ENCODE measurements at places on chromosomes 11 and 22. TPM values are rescaled to one million over a fixed set of nuclear protein-coding genes. Genes with fewer than 3 reads are reported as not detected.

GRCh38 chr11:71505781-71506180 is 21.3 kb upstream of the KRTAP5-7 start:
- no peak overlapping the region for H3K27ac ChIP-seq
- H3K4me3 ChIP-seq = no peak overlapping the region
- H3K27me3 ChIP-seq = no peaks in the 10 kb centered on the region
- no peak for DNase-seq
- H3K4me1 ChIP-seq = no peaks in the 10 kb centered on the region

- H3K36me3 ChIP-seq = no peaks in the 10 kb centered on the region
- H3K27me3 ChIP-seq = no peaks in the 10 kb centered on the region
- H3K4me3 ChIP-seq = no peak overlapping the region
- DNase-seq = no peak
- no peaks in the 10 kb centered on the region for H3K4me1 ChIP-seq
Observed at GRCh38 chr11:67525275-67525976, 2.2 kb upstream of the CABP2 start.

DNA sequence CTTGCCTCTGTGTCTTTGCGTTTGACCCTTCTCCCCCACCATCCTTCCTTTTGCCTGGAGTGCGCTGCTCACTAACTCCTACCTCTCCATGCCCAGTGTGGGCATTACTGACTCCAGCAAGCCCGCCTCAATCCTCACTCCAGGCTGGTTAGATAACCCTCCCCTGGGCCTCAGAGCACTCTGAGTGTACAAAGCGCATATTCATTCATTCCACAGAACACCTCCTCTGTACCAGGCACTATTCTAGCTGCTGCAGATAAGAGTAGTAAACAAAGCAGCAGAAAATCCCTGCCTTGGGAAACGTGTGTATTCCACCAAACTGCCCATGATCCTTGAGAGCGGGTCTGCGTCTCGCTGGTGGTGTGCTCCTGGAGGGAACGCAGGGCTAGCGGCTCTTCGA is 3.2 kb downstream of the SLC22A8 start:
- no peaks in the 10 kb centered on the region for H3K27me3 ChIP-seq
- H3K27ac ChIP-seq = no peak overlapping the region
- no peak overlapping the region for H3K4me3 ChIP-seq
- DNase-seq = no peak
- no peaks in the 10 kb centered on the region for H3K36me3 ChIP-seq

- no peaks in the 10 kb centered on the region for H3K36me3 ChIP-seq
- no peak for DNase-seq
- no peak overlapping the region for H3K27ac ChIP-seq
- no peaks in the 10 kb centered on the region for H3K4me1 ChIP-seq
- H3K27me3 ChIP-seq = no peaks in the 10 kb centered on the region
Observed at GRCh38 chr22:44584256-44584902, 86.3 kb upstream of the RTL6 start.

RRP8 gene
- 7.8 TPM for polyA plus RNA-seq

DNA sequence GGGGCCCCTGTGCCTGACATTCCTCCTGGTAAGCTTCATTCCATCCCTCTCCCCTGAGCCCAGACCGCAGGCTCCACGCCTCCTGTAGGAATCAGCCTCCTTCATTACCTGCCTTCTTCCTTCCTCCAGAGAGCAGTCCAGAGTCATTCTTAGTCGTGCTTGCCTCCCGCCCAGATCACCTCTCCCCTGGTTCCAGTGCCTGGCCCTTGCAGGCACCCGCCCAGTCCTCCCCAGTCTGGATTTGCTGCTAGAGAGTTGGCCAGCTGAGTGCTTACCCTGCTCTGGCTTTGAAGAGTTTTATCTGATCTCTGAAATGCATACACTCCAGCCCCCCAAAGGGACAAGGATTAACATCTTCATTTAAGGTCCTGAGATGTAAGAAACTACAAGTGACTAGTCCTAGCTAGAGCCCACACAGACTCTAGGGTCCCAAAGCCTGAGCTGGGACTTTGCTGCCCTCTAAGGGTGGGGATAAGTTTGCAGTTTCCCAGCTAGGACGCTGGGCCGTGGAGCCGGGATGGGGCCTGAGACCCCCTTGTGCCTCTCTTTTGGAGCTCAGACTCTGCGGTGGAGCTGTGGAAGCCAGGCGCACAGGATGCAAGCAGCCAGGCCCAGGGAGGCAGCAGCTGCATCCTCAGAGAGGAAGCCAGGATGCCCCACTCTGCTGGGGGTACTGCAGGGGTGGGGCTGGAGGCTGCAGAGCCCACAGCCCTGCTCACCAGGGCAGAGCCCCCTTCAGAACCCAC is 1.6 kb downstream of the NR1H3 start:
- no peak overlapping the region for H3K27ac ChIP-seq
- H3K36me3 ChIP-seq = no peaks in the 10 kb centered on the region

DNA sequence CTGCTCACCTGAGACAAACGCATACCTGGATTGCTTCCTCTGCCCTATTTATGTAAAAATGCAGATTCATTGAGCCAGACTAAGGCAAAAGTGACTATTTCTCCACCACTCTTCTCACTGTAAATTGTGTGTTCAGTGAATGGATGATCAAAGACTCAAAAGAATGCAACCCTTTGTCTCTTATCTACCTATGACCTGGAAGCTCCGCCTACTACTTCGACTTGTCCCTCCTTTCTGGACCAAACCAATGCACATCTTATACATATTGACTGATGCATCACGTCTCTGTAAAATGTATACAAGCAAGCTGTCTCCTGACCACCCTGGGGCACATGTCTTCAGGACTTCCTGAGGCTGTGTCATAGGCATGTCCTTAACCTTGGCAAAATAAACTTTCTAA is 418.0 kb upstream of the SYN3 start:
- DNase-seq = no peak
- H3K27ac ChIP-seq = no peak overlapping the region
- H3K27me3 ChIP-seq = no peaks in the 10 kb centered on the region
- no peaks in the 10 kb centered on the region for H3K4me1 ChIP-seq
- H3K4me3 ChIP-seq = no peak overlapping the region

- no peak overlapping the region for H3K4me3 ChIP-seq
- no peaks in the 10 kb centered on the region for H3K27me3 ChIP-seq
- no peak overlapping the region for H3K27ac ChIP-seq
- H3K36me3 ChIP-seq = no peaks in the 10 kb centered on the region
- no peak for DNase-seq
- H3K4me1 ChIP-seq = no peaks in the 10 kb centered on the region
Observed at GRCh38 chr11:34641456-34641855, 20.6 kb downstream of the EHF start.

- H3K27me3 ChIP-seq = no peaks in the 10 kb centered on the region
- no peak overlapping the region for H3K27ac ChIP-seq
- no peaks in the 10 kb centered on the region for H3K36me3 ChIP-seq
- DNase-seq = no peak
- no peak overlapping the region for H3K4me3 ChIP-seq
- 0 out of 2 replicates have a peak, but pooled peaks cover 6% of the 10 kb centered on the region for H3K4me1 ChIP-seq
Observed at GRCh38 chr22:23140385-23140784, 1.4 kb downstream of the RSPH14 start.

DNA sequence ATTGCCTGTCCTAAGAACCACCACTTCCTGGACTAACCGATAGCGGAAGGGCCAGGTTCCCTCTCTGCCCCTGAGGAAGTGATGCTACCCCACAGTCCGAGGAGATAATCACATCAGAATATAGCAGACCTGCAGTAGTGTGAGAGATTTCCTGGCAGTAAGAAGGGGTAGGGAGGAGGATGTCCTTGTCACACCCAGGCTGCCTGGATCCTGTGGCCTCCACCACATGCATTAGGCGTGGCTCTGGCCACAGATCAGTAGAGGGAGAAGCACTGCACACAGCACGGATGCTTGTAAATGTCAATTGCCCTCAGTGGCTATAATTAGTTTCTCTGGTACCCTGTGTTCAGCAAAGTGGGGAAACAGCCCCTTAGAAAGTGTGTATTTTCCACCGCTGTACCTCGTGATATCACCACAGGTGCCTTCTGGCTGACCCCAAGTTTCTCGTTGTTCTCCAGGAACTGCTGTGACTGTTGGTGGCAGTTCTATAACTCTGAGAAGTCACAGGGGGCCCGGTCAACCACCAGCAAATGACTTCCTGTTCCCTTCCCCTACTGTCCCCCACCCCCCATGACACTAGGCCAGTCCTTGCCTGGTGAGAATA is 61.8 kb downstream of the UBASH3B start:
- H3K27me3 ChIP-seq = no peaks in the 10 kb centered on the region
- no peaks in the 10 kb centered on the region for H3K36me3 ChIP-seq
- DNase-seq = no peak
- H3K4me1 ChIP-seq = peaks cover 3% of the 10 kb centered on the region
- no peak overlapping the region for H3K27ac ChIP-seq
- H3K4me3 ChIP-seq = no peak overlapping the region

DNA sequence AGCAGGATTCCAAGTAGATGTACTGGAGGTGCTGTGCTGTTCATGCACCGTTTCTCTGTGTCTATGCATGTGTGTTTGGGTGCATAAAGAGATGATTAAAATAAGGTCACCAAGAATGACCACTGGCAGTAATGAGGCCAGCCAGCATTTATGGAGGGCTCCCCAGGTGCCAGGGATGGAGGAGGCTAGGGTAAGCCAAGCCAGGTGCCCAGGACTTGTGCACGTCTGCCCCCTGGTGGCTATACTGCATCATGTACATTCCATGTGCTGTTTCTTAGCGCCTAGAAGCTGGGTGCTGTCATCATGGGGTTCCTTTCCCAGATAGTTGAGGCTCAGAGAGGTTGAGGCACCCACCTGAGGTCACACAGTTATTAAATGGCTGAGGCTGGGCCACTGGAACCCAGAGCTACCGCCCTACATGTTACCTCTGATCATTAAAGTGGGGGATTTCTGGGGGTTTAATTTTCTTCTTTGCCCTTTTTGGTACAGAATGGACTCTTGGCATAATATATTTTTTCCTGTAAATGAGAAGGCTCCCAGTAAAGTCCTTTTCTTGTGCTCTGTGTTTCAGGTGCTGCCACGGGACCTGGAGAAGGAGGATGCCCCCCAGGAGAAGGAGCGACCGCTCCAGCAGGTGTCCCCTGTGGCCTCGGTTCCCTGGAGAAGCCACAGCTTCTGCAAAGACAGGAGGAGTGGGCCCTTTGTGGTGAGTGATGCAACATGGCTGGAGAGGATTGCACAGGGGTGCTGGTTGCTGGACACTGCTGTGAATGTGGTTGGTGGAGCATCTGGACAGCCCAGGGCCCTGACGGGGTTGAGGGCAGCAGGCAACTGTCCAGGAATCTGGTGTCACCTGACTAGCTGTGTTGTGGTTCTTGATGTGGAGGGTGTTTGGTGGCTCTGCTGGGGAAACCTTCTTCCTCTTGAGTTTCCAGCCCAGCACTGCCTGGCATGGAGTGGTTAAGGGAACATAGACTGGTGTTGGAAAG is 96.4 kb downstream of the KIAA1671 start:
- no peaks in the 10 kb centered on the region for H3K4me1 ChIP-seq
- H3K27ac ChIP-seq = peak overlapping the region; percentile 17
- no peaks in the 10 kb centered on the region for H3K27me3 ChIP-seq
- DNase-seq = peak; percentile 84
- H3K36me3 ChIP-seq = peaks cover 22% of the 10 kb centered on the region

TIGD3 gene
- polyA plus RNA-seq = 0.41 TPM

GRCh38 chr11:11757909-11758308 is 83.9 kb upstream of the USP47 start:
- peaks cover 9% of the 10 kb centered on the region for H3K4me1 ChIP-seq
- no peaks in the 10 kb centered on the region for H3K36me3 ChIP-seq
- H3K27me3 ChIP-seq = peaks cover 8% of the 10 kb centered on the region
- DNase-seq = peak; percentile 17
- H3K27ac ChIP-seq = no peak overlapping the region

- H3K27ac ChIP-seq = no peak overlapping the region
- H3K36me3 ChIP-seq = peaks cover 34% of the 10 kb centered on the region
- H3K4me1 ChIP-seq = peaks cover 2% of the 10 kb centered on the region
- no peak for DNase-seq
- H3K4me3 ChIP-seq = no peak overlapping the region
Observed at GRCh38 chr11:5701055-5701577, 11.5 kb downstream of the TRIM22 start.

DNA sequence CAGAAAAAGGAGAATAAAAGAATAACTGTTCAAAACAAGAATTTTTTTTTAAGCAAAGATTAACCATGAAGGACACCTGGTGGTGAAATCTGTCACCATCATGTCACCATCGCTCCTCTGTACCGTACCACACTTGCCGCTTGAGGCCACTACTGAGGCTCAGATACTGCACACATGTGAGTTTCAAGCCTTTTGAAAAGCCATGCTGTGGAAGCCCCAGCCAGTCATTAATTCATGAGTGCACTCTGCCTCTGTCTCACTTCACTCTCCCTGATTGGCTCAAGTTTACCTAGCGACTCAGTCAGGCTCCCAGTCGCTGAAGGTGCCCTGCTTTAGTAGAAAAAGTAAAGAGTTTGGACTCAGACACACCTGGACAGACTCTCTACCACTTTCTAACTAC is 6.6 kb upstream of the MS4A12 start:
- no peaks in the 10 kb centered on the region for H3K4me1 ChIP-seq
- no peaks in the 10 kb centered on the region for H3K36me3 ChIP-seq
- no peak overlapping the region for H3K27ac ChIP-seq
- H3K27me3 ChIP-seq = no peaks in the 10 kb centered on the region
- peak; percentile 39 for DNase-seq

PLA2G3 gene
- not detected for polyA plus RNA-seq

EHF gene
- polyA plus RNA-seq = not detected

- no peak overlapping the region for H3K4me3 ChIP-seq
- peaks cover 86% of the 10 kb centered on the region for H3K36me3 ChIP-seq
- peak overlapping the region; percentile 89 for H3K27ac ChIP-seq
- peaks cover 15% of the 10 kb centered on the region for H3K4me1 ChIP-seq
Observed at GRCh38 chr22:46096051-46096450, 54.3 kb upstream of the PPARA start.

DNA sequence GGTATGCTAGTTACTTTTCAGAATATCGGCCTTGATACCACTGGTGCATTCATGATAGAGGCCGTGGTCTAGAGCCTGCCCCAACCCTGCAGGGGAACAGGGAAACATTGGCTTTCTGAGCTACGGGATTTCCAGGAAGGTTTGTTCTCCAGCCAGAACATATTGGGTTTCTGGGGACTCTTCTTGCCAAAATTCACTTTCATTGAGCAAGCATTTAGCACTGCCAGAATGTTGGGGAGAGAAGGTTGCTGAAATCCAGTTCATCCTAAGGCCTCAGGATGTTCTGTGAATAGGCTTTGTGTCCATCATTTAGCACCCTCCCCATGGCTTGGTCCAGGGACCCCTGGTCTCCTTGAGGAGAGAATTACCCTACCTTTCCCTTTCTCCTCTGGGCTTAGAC is 36.7 kb downstream of the DRG1 start:
- DNase-seq = no peak
- no peak overlapping the region for H3K4me3 ChIP-seq
- H3K27ac ChIP-seq = no peak overlapping the region
- peaks cover 66% of the 10 kb centered on the region for H3K36me3 ChIP-seq

TNNT3 gene
- not detected for polyA plus RNA-seq

MRGPRE gene
- polyA plus RNA-seq = not detected

APOA4 gene
- polyA plus RNA-seq = not detected

DNA sequence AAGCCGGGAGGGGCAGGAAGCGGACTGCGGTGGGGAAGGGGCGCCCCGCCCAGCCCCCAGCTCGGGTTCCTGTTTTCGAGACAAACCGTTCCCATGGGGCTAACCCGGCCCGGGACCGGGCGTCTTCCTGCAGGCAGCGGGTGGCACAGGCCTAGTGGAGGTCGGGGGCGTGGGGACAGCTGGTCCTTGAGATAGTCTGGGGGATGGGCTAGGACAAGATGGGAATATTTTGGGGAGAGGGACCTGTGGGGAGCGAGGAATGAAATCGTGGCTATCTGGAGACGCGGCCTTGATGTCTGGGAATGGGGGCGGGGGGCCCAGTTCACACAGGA is 1.2 kb upstream of the RASGRP2 start:
- DNase-seq = peak; percentile 81
- no peaks in the 10 kb centered on the region for H3K36me3 ChIP-seq
- peaks cover 8% of the 10 kb centered on the region for H3K27me3 ChIP-seq
- H3K27ac ChIP-seq = peak overlapping the region; percentile 70
- peak overlapping the region; percentile 50 for H3K4me3 ChIP-seq

GRCh38 chr11:47188259-47188658 is 2.0 kb upstream of the PACSIN3 start:
- no peaks in the 10 kb centered on the region for H3K27me3 ChIP-seq
- peak; percentile 83 for DNase-seq
- H3K4me3 ChIP-seq = no peak overlapping the region
- H3K36me3 ChIP-seq = no peaks in the 10 kb centered on the region

Data from SK-N-SH (cell line).